ENCODE measurements at places on chromosomes 5 and 9.

- DNase-seq: no peak
Observed at GRCh38 chr5:156841737-156842136, 8.4 kb upstream of the PPP1R2B start.

GRCh38 chr5:142506756-142507155 is 179.1 kb downstream of the FGF1 start:
- DNase-seq: no peak

GRCh38 chr9:95836072-95836471 is 39.4 kb upstream of the ERCC6L2 start:
- DNase-seq: no peak

DNA sequence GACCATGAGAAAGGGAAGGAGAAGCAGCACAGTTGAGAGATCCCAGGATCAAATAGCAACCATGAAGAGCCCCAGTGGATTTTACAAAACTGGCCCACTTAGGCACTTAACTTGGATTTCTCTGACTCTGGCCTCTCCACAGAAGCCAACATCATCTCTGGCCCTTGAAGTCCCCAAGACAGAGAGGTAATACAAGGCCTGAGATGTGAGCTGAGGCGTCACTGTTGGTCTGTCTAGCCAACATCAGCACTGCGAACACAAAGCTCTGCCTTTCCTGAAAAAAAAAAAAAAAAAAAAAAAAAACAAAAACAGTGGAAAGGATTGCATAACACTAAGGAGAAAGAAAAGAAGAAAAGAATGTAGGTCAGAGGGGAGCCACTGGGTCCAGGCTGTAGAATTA is 378.3 kb downstream of the BRINP1 start:
- no peak for DNase-seq

GRCh38 chr5:14114615-14115251 is 28.4 kb upstream of the TRIO start:
- no peak for DNase-seq

DNA sequence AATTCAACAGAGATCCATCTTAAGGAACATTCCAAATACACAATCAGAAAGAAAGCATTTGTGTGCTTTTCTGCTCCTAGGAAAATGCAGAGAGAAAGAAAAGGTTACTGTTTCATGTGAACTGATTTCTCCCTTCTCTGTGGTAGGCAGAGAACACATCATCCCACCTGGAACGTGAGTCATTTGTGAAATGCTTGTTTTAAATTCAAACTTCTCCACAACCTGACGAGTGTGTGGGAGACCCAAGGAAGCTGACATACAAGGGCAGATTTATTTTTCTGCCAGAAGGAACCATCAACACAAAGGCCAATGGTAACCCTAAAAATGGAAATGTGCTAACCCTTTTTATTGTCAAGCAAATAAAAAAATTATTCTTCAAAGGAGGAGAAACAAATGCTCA is 156.4 kb downstream of the EFNA5 start:
- no peak for DNase-seq

- DNase-seq: no peak
Observed at GRCh38 chr5:135069895-135070657, 36.0 kb upstream of the PITX1 start.

DNA sequence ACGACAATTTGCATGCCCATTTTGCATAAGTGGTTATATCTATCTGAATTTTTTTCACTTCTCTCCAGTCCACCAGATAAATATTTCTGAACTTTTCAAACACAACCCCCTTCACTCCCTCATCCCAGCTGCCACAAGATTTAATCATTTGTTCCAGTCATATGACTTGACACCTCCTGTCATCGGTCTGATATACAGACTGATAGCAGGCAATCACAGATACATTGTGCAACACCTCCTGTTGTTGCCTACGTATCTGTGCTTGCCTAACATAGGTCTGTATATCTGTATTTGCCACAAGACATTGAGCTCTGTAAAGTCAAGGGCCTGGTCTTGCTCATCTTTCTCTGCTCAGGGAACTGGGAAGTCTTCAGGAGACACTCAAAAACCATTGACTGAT is 65.6 kb downstream of the GNA14 start:
- no peak for DNase-seq

DNA sequence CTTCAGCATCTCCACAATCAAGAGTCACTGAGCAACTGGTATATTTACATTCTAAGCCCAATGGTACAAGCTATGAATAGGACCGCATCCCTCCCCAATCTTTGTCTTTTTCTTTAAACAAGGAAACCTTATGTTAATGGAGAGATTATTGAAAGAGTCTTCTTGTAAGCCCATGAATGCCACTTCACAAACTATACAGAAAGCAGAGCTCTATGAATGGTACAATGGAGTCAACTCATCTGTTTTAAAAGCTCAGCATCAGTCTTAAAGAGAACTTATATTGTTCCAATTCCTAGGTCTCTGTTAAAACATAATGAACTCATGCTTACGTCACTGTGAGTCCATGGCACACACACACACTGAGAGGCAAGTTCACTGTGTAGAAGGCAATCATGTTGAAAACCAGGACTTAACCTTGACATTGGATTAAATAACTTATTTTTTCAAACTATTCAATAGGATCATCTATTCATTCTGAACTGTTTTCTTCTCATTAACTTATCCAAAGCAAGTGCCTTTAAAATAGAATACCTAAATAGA is 4.5 kb downstream of the NREP start:
- no peak for DNase-seq

DNA sequence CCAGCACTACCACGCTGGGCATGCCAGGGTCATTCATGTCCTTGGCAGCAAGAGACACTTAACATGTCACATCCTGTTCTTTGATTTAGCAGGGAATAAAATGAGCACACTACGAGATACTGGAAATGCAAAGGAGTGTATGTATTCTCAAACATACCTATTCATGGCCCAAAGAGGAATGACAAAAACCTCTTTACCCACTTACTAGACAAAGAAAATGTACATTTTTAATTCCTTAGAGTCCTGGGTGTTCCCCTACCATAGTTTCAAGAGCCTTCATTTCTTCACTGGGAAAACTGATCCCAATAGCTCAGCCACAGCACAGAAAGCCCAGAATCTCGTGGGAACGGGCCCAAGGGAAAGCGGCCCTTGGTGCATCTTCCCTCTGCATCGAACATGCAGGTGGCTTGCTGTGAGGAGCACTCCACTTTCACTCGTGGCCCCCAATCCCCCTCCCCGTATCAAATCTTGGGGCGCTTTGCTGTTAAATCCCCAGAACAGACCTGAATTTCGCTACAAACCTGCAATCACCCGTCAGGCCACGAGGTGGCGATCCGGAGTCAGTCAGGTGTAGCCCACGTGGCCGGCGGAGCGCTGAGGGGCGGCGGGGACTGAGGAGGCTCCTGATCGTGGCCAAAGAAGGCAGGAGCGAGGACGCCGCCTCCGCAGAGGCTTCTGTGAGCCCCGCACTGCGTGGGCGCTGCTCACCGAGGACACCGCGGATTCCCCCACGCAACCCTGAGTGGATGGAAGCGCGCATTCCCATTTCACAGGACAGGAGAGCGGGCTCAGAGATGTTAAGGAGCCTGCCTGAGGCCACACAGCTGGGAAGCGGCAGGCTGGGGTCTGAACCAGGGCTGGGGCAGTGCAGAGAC is 91.4 kb downstream of the LMX1B start:
- DNase-seq: peak; percentile 86

GRCh38 chr9:135552021-135552697 is 6.2 kb downstream of the OBP2A start:
- no peak for DNase-seq
